ENCODE measurements at places on chromosomes 7 and 10.
A peak's percentile ranks its signal among the peaks of the same experiment; 100 is the strongest.

DNA sequence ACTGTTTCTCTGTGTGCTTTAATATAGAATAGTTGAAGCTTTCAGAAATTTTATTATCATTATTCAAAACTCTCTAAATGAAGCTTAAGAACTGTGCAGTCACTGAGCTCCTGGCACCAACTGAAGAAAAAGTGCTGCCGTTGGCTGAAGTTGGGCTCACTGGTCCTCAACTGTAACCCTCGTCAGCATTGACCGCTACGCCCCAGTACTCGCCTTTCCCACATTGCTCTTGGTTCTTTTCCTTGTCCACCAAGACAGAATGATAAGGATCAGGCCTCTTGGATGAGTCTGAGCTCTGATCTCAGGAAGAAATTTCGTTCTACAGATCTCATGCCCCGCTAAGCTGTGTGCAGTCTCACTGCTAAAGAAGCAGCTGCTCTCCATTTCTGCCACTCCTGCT lies 7.9 kb upstream of the TAF3 start:
- DNase-seq: no peak

DNA sequence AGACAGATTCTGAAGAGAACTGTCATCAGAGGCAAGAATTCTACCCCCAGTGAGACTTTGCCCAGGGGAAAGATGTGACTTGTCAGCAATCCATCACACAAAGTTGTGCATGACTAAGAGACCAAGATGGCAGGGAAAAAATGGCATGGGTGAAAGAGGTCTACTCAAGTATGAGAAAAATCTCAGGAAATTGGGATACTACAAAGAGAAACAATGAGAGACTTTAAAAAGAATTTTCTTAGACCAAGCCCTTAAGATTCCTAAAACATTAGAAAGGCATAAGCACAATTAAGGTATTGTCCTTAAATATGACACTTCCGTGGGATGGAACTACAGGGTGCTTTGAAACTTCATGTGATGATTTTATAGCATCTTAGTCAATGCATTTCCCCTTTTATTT lies 45.6 kb upstream of the PDE1C start:
- DNase-seq: no peak

- no peak for DNase-seq
These were observed 19.2 kb upstream of the SMO start for GRCh38 chr7:129169171-129169671.

DNA sequence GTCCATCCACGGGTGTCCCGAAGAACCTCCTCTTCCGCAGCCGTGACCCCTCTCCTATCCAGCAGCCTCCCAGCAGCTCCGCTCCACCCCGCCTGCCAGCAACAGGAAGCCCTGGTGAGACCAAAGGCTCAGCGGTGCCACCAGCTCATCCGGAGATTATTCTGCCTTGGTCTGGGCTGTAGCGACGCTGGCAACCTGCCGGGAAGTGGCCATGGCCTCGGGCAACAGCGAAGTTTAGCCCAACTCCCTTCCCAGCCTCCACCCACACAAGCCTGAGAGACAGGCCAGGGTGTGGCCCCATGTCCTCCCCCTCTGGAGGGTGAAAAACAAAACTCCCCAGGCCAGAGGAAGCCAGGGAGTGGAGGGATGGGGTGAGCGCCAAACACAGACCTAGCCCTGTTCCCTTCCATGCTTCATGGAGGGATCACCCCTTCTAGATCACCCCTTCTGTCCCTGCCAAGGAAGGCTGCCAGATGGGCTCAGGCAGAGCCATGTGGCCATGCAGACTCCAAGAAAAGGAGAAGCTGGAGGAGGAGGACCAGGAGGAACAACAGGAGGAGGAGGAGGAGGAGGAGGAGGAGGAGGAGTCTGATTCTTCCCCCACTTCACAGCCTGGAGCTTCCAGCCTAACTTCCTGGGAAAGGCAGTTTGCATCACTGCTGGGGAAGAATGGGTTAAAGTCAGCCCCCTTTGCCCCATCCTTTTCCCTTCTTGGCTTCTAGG lies 918 bp downstream of the CALHM2 start:
- peak; percentile 26 for DNase-seq

DNA sequence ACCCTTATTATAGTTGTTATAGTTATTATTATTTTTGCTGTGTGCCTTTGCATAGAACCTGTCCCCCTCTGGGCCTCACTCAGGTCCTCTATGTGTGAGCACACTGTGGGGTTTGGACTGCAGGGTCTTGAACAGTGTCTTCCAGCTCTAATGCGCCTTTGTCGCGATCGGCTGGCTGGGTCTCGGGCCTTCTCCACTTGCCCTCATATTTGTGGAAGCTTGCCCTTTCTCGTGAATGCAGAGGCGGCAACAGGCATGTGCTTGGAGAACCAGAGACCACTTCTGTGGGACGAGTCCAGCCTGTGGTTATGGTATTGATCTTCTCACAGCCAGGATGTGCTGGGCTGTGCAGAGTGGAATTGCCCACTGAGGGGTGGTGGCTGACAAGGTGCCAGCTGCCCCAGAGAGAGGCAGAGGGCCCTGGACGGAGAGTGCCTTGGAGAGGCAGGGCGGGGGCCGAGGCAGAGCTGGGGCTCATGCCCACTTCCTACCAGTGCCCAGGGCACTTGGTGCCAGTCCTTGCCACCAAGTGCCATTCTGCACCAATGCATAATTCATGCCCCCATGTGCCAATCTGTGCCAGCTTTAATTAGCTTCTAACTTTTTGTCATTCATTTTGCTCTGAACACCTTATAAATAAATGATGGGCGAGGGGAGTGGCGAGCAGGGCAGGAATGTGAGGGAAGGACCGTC lies 6.8 kb upstream of the CDH23 start:
- DNase-seq: no peak

- no peak for DNase-seq
These were observed 38.0 kb upstream of the SLC25A13 start for GRCh38 chr7:96359876-96360275.

- DNase-seq: no peak
These were observed 212.7 kb upstream of the GHITM start for GRCh38 chr10:83926606-83927005.

GRCh38 chr10:88316292-88316861 lies 266.7 kb downstream of the RNLS start:
- DNase-seq: no peak

DNA sequence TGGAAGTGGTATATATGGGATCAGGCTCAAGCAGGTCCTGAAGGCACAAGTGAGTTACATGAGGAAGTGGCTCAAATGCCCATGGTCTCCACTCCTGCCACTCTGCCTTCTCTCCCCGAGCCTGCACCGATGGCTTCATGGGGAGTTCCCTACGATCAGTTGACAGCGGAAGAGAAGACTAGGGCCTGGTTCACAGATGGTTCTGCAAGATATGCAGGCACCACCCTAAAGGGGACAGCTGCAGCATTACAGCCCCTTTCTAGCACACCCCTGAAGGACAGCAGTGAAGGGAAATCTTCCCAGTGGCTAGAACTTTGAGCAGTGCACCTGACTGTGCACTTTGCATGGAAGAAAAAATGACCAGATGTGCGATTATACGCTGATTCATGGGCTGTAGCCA lies 95.3 kb downstream of the HOXA1 start:
- no peak for DNase-seq

GRCh38 chr7:136046548-136046947 lies 69.4 kb upstream of the MTPN start:
- no peak for DNase-seq

DNA sequence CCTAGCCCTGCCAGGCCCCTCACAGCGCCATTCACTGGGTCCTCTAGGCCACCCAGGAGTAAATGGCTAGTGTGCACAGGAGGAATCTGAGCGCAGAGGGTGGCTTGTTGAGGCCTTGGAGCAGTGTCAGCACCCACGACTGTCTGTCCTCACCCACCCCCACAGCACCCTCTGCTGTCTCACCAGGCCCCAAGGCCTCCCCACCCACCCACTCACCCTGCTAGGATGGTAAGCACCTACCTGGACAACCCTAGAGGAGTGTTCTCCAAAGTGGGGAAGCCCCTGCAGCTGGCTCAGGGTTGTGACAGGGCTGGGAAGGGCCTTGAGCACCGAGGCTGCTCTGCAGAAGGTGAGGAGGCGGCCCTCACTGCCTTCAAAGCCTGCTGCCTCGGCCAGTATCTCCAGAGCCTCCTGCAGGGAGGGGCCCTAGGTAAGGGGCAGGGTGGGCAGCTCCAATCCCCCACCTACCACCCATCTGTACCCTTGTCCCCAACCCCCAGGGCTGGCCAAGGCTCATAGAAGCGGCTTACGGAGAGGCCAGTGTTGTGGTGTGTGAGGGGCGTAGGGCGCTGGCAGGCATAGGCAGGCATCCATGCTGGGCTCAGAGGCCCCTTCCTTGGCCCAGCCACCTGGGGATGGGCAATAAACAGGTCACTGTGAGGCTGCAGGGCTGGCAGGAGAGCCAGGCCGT lies 2.9 kb downstream of the POLM start:
- DNase-seq: no peak

GRCh38 chr10:49010865-49011264 lies 71.2 kb upstream of the LRRC18 start:
- no peak for DNase-seq

GRCh38 chr7:47901542-47901941 lies 46.7 kb downstream of the PKD1L1 start:
- DNase-seq: no peak

- DNase-seq: no peak
These were observed 70.4 kb upstream of the HECTD2 start for GRCh38 chr10:91339729-91340128.

- DNase-seq: no peak
These were observed 7.6 kb downstream of the IQCE start for GRCh38 chr7:2566348-2566889.

DNA sequence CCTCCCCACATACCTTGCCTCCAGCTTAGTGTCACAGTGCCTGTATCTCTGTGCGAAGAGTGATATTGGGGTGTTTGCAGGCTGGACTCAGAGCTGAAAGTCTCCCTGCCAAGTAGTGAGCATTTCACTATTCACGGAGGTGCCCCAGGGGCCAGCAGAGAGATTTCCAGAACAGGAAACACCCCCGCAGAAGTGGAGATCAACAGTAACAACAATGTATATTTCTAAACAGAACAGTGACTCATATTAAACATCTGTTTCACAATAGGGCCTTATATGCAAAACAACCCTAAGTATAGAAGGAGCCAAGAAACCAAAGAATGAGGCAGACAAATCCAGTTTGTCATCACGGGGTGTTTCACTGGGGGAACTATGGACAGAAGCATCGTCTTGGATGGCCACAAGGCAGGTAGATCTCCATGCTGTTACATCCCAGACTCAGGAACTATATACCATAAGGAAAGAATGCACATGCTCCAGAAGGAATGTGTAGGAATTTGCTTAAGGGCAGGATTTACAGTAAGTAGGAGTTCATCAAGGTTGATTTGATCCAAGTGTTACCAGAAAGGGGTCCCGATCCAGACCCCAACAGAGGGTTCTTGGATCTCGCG lies 29.3 kb upstream of the CCL24 start:
- no peak for DNase-seq

- DNase-seq: no peak
These were observed 217.2 kb upstream of the PLXNA4 start for GRCh38 chr7:132793474-132793873.

GRCh38 chr10:101297901-101298486 lies 56.0 kb upstream of the BTRC start:
- DNase-seq: no peak

GRCh38 chr10:98309366-98310355 lies 41.7 kb upstream of the LOXL4 start:
- no peak for DNase-seq

DNA sequence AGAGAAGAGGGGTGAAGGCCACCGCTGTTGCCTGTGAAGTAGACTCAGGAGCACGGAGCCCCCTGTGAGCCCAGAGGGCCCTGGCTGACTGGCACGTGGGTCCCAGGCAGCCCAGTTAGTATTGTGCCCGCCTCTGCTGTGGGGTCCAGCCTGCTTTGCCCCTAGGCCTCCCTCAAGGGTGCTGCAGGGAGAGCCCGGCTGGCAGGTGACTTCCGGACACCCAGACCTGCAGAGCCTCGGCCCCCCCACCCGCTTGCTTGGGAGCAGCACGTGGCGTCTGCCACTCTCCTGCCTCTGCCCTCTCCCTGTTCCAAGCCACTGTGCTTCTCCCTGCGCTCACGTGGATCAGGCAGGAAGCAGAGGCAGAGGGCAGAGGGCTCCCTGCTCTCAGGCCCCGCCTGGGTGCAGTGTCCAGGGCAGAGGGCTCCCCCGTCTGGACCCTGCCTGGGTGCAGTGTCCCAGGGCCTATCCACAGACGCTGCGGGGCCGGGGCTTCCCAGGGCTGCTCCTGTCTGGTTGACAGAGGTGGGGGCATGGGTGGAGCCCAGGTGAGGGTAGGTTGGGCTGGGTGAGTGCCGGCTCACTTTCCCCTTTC lies 88.4 kb downstream of the DNAJB6 start:
- no peak for DNase-seq

GRCh38 chr7:95335093-95335492 lies 10.8 kb upstream of the PON1 start:
- no peak for DNase-seq

DNA sequence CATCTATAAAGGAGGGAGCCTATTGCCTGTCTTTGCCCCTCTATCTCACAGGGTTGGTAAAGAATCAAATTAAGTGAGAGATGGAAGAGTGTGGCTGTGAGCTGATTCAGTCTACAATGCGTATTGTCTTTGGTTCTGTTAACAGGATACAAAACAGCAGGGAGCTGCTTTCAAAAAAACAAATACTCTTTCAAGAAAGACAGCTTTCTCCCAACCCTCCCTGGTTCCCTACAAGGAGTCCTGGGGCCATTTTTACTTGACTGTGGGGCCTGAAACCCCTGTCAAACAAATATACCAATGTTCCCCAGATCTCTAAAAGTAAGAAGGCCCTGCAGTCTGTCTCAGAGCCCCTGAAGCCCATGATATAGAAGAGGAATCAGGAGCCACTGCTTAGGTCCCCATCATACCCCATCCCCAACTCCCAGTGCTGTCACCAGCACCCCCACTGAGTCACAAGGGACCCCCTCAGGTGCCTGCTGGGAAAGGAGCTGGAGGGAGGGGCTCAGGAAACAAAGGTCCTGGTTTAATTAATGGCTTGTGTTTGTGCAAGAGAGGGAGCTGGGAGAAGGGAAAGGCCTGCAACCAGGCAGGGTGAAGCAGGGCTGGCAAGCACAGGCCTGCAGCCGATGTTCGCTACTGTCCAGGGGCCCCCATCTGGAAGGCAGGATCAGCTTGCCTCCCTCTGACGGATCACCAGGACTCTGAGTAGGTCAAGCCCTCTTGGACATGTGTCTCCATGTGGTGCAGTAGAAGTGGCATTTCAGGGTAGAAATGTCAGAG lies 182.0 kb upstream of the GHITM start:
- DNase-seq: no peak

DNA sequence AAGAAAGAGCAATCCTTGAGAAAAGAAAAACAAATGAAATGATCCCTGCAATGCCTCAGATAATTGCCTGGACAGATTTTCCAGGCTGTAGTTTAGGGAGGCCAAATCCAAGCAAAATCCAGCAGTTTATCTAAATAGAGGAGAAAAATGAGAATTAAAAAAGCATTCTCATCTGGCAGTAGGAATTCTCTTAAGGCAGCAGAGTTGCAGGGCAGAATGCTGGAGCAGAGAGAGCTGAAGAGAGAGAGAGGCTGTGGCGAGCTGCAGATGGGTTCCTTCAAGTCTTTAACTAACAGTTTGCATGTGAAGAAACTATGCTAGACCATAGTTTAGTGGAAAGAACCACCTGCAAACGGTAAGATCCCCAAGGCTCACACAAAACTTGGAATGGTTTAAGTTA lies 6.0 kb upstream of the LIPA start:
- no peak for DNase-seq

GRCh38 chr10:77669892-77670291 lies 32.3 kb upstream of the KCNMA1 start:
- DNase-seq: no peak
